CD4-positive, alpha-beta T cell treated with Interferon alpha-2 for 1 hour (primary cell): ENCODE measurements at places on chromosomes 16 and 17.

- no peak for DNase-seq
Observed at GRCh38 chr16:8740775-8741355, 56.6 kb downstream of the TMEM186 start.

GRCh38 chr16:76241755-76242154 is 35.4 kb upstream of the CNTNAP4 start:
- DNase-seq, result no peak

GRCh38 chr16:63684149-63685101 is 1437.4 kb downstream of the CDH11 start:
- DNase-seq, result no peak

DNA sequence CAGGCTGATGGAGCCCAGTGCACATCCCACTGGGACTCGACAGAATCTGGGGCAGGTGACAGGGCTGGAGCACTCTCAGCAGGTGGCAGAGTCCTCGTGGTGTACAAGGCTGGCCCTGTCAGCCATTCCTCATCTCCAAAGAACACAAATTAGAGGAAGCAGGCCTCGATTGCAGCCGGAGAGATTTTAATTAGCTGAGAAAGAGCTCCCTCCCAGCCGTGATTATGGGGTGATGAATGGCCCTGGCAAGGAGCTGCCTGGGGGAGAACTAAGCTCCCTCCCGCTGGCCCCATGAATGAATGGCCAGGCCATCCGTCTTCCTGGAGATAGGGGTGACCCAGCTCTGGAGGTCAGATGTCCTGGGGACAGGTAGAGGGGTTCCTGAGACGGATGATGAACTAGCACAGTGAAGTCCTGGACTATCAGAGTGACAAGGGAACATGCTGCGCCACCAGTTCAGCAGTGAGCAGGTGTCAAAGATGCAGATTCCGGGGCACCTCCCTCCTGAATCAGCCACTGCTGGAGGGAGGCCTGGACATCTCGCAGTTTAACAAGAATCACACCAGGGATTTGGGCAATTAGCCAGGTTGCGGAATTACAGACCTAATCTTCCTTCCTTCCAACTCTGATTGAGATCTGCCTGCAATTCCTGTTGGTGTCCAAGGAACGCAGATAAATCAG is 35.5 kb downstream of the PIMREG start:
- DNase-seq, result no peak

- no peak for DNase-seq
Observed at GRCh38 chr16:30108059-30108850, 5.1 kb downstream of the GDPD3 start.

GRCh38 chr17:69064476-69064875 is 3.7 kb upstream of the ABCA9 start:
- no peak for DNase-seq

DNA sequence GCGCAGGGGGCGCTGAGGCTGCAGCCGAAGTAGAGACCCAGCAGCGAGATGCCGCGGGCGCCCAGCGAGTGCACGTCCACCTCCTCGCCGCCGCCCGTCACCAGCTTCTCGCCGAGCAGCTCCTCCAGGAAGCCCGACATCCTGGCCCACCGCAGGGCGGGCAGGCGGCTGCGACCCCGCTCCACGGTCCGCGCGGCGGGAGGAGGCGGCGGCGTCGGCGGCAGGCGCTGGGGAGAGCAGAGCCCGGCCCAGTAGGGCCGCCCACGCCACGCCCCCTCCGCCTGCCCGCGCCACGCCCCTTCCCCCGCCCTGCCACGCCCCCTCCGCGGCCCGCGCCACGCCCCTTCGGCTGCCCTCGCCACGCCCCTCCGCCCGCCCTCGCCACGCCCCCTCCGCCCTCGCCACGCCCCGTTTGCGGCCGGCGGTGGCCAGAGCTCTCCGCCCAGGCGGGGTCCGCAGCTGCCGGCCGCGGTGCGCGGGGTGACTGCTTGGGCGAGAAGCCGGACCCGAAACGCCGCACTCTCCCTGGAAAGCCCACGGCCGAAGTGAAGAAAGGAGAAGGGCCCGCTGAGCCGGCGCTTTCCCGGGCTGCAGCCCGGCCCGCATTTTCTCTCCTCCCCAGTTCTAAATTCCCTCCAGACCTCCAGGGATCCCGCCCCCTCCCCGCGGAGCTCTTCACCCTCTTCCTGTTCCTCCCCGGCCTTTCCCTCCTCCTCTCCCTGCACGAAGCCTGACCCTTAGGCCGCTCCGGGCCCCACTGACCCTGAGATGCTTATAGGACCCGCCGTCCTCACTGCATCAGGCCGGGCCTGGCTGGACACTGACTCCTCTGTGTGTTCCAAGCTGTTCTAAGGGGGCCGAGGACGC is at the start of gene NXN:
Gene NXN (minus strand): TSS at position 238 of the 867 bp plus-strand sequence.
- DNase-seq, result peak; percentile 78

DNA sequence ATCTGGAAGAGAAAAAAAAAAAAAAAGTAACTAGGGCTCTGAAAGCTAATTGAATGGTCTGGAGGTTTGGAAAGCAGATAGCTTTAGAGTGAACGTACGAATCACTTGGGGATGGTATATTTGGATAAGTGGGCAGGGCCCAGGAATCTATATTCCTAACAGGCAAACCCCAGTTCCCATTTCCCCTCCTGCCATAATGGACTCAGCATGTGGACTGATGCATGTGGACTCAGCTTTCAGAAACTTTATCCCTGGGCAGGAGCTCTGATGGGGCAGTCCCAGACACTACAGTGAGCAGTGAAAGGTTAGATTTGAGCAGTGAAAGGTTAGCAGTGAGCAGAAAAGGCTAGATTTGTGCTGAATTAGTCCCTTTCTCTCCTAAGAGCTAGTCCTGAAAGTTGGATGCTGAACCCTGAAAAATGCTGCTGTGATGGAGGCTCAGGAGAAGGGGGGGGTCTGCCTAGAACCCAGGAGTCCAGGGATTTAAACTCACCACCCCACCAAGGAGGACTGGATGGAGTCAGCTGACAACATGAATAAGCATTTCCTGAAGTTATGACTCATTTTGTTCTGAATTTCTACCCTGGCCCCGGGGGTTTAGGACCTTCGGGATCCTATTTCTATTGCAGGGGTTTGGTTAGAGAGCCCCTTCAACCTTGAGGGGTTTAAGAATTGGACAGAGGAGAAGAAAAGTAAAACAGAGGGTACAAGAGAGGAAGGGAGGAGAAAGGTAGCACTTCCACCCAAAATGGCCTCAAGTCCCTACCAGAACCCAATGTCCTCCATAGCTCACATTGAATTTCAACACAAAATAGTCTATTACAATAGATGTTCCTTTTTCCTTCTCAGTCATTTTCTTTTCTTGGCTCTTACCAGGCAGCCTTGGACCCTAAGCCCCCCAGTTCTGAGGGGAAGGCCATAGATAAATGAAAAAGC is 10.3 kb upstream of the FZD2 start:
- no peak for DNase-seq

GRCh38 chr17:3039736-3040135 is 23.7 kb downstream of the OR1D5 start:
- peak; percentile 11 for DNase-seq

- DNase-seq, result no peak
Observed at GRCh38 chr17:34130544-34130943, 124.5 kb upstream of the CCL2 start.

DNA sequence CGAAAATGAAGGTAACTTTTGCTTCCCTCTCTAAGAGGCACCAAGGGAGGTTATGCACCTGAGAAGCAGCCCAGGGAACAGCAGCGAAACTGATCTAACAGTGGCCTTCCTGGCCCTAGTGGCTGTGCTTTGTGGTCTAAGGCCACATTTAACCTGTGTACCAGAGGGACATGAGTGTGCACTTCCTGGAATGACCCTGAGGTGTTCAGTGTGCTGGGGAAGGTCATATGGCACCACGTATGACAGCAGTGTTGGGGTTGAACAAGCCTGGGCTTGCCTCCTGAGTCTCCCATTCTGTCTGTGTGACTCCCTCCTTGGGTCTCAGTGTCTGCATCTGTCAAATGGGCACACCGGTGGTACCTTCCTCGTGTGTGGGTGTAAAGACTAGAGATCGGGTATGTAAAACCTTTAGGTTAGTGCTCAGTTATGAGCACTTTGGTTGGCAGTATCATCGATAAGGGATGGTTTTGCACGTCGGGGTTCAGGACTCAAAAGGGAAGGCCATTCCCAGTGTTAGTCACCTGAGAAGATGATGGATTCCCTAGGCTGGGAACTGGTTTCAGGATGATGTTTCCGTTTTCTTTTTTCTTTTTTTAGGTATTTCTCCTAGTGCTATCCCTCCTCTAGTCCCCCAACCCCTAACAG is 31.9 kb downstream of the PLCG2 start:
- DNase-seq, result no peak

DNA sequence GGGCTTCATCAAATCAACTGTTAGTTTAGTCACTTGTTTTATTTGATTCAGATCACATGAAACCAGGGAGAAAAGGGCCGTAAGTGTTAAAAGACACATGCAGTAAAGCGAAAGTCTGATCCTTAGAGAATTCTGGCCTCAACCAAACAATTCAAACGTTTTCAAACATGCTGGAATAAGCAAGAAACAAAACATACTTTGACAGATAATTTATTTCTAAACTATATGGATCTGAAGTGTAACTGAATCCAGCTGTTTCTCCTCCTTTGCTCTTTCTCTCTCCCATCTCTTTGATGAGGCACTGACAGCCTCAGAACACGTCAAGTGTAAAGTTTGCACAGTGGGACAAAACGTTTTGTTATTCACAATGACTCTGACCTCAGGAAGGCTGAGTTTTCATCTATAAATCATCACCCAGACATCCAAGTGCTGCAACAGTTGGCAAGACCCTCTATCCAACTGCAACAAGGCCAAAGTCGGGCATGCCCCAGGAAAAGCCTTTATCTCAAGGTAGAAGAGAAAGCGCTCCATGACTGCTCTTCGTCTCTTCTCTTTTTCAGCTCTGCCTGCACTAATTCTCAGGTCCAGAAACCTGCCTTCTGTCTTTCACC is 267.1 kb upstream of the MYOCD start:
- DNase-seq, result no peak

DNA sequence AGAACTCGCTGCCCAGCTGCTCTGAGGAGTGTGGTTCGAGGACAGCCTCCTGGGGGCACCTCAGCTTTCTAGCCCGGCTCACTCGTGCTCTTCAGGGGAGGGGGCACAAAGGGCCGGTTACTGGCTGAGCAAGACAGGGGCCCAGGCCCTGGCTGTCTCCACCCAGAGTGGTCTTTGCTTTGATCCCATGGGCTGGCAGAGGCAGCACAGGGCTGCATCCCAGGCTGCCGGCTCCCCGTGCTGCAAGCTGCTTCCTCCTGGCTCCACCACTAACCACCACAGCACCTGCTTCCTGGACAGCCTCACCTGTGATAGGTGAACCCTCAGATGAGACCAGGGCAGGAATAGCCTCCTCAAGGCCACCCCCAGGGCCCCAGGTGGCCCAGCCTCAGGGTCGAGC is 6.8 kb downstream of the SPPL2C start:
- no peak for DNase-seq

GRCh38 chr16:27355610-27356009 is 41.8 kb downstream of the IL4R start:
- DNase-seq, result peak; percentile 53

DNA sequence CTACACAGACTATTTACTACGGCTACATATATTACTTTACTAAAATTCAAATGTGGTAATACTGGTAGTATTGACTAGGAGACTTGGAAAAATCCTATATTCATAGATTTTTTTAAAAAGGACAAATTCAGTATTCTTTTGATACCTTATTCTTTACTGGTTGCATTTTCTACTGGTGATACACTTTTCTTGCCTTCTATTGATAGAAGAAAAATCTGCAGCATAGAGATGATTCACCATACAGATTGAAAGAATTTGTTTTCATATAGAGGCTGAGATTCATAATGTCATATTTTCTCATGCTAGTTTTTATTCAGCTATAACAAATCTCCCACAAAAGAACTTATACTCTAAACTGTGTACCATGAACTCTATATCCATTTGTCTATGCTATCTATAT is 195.4 kb upstream of the C17orf78 start:
- no peak for DNase-seq

DNA sequence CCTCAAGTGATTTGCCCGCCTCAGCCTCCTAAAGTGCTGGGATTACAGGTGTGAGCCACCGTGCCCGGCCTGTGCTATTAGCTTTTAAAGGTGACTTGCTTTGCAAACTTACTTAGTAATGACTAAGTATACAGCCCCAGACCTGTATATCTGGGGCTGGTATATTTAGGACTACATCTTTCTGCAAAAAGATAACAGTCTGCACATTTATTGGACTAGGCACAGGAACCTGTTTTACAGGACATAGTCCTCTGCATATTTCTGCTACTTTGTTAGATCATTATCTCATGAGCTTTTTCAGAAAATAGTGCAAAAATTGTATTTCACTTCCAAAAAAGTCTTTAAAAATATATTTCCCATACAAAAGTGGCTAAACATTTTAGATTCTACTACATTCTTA is 1.3 kb downstream of the KRT24 start:
- no peak for DNase-seq

- no peak for DNase-seq
Observed at GRCh38 chr17:61878520-61878919, 15.2 kb upstream of the BRIP1 start.

DNA sequence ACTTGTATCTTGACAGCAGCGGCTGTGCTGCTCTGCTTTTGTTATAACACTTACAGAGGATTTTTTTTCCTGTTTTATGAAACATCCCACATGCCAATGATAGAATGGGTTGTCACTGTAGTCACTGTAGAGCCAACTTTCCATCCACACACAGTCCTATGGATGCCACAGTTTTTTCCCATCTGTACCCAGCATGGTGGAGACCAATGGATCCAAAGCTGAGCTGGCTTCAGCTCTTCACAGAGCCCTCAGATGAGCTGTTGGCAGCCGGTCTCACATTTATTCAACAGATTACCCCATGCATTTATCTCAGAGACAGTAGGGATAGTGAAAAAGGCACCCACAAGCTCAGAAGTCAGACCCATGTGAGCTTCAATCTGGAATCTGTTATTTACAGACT is 91.4 kb upstream of the CACNG5 start:
- no peak for DNase-seq

DNA sequence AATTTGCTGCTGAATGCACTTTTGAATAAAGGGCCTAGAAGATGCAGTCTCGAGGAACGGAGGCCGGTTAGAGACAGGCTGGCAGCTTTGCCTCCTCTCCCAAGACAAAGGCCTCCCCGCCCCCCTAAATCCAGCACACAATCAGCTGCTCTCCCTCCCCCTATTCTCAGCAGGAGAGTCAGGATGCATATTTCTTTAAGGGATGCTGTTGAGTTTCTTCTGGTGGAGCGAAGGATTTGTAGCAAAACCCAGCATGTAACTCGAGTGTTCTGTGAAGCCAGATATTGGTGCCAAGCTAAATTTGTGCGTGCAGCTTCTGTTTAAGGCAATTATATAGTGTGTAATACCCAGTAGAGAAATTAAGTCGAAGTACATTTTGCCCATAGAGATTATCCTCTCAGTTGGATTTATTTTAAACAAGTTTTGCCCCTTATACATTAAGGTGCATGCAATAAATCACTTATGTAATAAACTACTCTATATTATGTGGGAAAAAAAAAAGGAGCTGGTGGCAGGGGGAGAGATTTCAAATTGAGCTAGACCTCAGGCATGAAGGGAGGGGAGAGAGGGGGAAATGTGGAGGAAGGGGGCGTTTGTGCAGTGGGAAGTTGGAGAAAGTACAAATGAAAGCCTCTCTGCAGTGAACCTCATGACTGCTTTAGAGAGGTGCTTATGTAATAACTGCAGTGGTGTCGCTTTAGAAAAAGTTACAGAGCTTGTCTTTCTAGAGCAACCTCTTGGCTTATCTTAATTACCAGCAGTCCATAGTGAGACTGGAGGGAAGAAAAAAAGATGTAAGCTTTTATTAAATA is 599.2 kb downstream of the MAF start:
- DNase-seq, result no peak

- no peak for DNase-seq
Observed at GRCh38 chr17:14904386-14904785, 360.7 kb downstream of the PMP22 start.
